ENCODE measurements at places on chromosomes 5 and 9.

GRCh38 chr9:86517475-86517874 is 163.3 kb upstream of the TUT7 start:
- no peak for DNase-seq

DNA sequence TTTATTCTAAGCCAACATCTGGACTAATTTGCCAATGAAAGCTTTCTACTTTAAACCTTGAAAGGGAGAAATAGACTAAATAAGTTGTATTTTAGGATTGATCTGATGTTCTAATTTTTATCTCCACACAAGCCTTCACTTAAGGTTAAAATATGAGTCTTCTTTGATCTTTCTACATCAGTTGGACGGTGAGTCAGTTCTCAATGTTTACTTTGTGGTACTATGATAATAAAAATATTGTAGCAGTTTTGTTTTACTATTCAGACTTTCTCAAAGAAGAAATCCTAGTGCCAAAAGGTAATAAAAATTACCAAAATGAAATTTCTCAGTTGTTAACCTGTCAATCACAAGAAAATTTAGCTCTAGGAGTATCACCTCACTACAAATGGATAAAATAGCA is 203.5 kb upstream of the RGMB start:
- DNase-seq: no peak

GRCh38 chr9:130117816-130118632 is 54.2 kb upstream of the NCS1 start:
- no peak for DNase-seq

DNA sequence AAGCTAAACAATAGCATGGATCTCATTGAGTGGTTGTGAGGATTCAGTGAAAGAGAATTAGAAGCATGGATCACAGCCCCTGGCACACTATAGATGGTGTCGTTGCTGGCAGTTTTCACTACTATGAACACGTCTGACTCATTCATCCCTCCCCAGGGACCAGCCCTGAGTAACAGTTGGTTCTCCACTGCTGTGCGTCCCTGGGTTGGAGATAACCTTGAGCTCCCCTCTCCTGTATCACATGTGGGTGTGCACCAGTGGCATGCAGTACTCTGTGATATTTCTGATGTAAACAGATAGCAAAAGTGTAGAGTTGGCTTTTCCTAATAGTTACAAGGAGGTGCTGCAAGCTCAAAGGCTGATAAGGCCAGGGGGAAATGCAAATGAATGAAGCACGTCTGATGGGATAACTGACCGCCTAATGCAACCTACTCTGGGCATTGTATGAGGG is 8.8 kb upstream of the LCP2 start:
- no peak for DNase-seq

DNA sequence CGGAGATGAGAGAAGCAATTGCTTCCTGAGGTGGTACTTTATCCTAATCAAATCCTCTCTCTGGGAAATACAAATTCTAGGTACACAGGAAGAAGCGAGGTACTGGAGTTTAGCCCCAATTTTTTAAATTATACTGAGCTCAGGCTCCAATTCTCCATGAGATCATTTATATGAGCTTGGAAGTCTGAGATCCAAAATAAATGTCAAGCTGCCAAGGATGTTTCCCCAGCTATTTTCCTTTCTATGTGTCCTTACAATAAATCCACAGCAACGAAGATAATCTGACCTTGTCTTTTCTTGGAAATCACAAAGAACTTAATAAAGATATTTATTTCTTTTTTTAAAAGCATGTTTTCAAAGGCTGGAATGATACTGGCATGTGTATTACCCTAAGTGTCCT is 597.3 kb downstream of the GABRG2 start:
- DNase-seq: no peak

- no peak for DNase-seq
These were observed 35.9 kb downstream of the MARCHF3 start for GRCh38 chr5:126994485-126994884.

DNA sequence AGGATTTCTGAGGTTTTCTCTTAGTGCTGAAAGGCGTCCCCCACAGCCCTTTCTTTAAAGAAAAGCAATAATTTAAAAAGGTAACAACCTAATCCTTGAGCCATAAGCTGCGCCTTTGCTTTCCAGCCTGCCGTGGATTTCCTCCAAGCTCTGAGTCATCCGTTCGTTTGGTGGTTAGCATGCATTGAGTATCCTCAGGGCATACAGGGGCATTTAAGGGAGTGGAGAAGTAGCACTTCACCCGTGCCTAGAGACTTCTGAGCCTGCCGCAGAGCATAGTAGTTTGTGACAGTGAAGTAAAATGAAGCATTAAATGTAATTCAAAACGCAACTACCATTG is 892 bp upstream of the TNC start:
- no peak for DNase-seq

DNA sequence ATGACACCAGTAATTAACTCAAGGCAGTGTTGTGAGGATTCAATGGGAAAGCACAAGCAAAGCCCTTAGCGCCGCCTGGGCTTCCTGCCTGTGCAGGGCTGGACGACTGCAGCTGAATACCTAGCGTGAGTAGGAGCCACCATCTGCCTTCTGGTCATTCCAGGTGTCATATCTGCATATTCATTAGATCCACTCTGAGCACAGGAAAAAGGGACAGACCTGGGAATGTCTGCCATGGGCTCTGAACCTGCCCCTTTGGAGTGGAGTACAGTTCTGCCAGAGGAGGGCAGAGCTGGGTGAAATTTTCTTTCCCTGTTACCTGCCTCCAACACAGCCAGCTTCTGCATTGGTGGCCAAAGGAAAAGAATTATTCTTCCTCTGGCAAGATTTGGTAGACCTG is 298.8 kb downstream of the NSG2 start:
- DNase-seq: no peak

GRCh38 chr5:74490814-74491213 is 149.7 kb downstream of the ENC1 start:
- DNase-seq: no peak

- no peak for DNase-seq
These were observed 82.6 kb downstream of the GALNT10 start for GRCh38 chr5:154273028-154273617.

- DNase-seq: no peak
These were observed 66.4 kb upstream of the SUSD1 start for GRCh38 chr9:112241491-112241890.

DNA sequence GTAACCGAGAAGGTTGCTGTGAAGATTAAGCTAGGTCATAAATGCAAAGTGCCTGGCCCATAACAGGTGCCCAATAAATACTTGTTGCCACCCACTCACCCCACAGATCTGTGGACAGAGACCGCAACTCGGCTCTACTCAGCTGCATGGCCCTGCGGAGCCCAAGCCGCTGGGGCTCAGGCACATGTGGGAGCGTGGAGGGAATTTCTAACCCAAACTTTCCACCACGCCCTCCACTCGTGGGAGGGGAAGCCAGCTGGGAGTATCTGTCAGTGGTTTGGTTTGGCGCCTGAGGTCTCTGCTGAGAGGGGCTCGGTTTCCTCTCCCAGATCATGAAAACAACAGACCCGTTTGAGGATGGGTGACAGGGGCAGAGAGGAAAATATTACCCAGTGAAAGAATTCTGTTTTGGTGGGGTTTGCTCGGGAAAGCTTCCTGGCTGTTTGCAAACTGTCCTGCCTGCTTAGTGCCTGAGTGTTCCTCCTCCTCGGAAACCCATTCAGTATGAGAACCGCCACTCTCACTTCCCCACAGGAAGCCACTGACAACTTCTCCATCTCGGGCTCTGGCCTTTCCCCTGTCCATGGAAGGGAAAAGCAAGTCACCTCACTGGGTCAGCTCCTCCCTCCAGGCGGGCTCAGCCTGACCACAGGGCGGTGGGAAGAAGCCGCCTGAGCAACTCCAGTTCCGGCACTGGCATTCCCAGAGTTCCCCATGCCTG is 60.1 kb downstream of the RGS3 start:
- DNase-seq: no peak

GRCh38 chr5:39717176-39717897 is 292.6 kb upstream of the DAB2 start:
- no peak for DNase-seq

DNA sequence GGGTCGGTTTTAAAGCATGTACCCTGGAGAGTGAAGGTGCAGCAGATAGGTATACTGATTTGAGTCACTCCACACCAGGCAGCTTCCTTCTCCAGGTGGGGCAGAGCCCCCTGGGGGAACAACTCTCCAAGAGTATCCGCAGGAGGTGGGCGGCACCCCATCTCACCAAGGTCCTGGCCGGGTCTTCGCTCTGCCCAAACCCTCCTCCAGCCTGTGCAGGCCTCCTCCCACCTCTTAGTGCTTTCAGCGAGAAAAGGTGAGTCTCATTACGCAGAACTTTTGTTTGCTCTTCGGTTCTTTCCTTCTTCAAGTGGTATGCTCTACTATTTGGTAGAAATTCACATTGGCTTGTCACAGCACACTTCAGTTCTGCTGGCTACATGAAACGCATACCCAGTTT is 13.7 kb downstream of the SPACA9 start:
- no peak for DNase-seq

DNA sequence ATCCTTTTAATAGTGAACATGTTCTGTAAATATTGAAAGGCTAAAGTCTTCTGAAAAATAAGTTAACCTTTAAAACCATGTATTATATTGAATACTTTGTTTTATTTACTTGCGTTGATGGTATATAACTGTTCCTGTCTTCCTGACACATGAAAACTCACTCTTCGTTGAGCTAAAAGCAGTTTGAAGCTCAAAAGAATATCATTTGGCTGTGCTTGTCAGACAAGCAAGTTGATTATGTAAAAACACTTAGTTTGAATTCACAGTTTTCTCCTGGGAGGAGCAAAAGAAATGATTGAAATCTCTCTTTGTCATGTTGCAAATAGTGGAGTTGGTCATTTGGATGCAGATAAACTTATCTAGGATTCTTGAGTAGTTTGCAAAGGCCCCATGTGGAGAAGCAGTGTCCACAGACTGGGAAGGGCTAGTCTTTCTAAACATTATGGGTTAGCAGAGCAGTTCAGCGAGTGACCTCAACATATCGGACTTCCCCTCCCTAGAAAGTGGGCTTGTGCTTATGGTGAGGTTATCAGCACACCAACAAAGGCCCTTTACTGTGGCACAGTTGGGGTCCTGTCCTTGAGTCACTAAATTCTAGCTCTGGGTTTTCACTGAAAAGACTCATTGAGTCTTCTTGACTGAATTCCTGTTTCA is 290.4 kb downstream of the CSNK1G3 start:
- no peak for DNase-seq

DNA sequence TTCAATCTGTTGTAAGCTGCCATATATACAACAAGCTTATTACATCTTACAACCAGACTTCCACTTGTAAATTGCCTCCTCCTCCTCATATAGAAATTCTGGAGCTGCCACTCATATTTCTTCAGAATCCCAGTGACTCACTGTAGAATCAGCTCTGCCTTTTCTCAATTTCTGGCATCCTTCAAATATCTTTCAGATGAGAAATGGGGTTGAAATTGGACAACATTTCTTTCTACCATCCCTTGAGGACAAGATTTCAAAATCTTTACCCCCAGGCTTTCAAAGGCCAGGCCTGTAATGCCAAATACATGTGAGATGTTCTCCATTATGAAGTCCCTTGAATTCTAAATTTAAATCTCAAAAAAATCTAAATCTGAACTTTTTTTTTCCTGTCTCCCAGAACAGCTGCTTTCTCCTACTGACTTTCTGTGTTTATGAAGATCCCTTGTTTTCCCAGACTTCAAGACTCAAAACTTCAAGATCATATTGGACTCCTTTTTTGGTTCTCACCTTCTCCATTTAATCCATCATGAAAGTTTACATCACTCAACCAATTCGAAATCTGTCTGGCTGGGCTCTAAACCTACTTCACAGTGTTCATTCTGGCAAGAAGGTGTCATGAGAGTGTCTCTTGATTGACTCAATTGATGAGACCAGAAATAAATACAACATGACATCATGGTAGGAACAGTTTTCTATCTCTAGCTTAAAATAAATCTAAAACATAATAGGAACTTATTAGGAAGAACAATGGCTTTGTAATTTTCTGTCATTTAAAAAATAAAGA is 109.8 kb downstream of the HMHB1 start:
- no peak for DNase-seq

- DNase-seq: no peak
These were observed 1.7 kb downstream of the EPB41L4B start for GRCh38 chr9:109319017-109319625.

DNA sequence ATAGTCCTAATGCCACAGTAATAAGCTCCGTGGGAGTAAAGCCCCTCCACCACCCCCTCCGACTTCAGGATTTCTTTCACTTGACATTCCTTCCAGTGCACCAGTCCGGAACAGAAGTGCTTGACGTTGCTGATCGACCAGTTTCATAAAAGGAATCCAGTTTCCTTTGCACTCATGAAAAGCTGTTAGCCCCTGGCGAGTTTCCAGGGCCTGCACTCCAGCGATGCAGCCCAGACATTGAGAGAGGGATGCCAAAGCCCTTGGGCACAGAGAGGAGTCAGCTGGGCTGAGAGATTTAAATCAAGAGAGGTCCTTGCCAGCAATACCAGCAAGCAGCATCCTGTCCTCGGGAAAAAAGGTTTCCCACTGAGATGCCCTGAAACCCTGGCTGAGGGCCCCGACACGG is 170.1 kb downstream of the GABBR2 start:
- DNase-seq: no peak

- no peak for DNase-seq
These were observed 109.5 kb upstream of the SLC28A3 start for GRCh38 chr9:84450029-84450428.

GRCh38 chr9:85594316-85594715 is 147.4 kb downstream of the AGTPBP1 start:
- no peak for DNase-seq

DNA sequence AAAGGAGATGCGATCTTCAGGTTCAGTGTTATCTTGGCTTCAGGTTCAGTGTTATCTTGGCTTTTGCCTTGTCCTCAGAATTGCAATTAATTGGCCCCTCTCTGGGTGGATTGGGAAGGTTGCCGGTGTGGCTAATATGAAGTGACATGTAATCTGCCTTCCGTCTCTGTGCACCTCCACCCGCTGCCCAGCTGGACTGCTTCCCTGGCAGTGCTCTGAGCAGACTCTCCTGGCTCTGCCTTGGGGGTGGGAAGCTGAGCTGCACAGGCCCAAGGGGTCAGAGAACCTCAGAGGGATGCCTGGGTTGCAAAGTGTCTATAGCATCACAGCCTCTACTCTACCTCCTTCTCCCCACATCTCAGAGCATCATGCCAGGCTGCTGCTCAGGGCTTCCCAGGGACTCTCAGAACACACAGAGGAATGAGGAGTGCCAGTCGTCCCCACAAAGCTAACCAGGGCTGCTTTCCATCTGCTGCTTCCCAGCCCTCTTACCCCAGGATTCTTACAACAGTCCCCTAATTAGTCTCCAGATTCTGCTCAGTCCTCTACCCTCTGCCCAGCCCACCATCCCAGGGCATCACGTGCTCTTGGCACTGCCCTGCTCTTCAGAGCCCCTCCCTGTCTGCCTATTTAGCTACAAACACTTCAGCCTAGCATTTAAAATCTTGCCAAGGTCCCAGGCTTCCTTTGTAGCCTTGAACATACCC is 54.4 kb upstream of the AFAP1L1 start:
- DNase-seq: no peak

DNA sequence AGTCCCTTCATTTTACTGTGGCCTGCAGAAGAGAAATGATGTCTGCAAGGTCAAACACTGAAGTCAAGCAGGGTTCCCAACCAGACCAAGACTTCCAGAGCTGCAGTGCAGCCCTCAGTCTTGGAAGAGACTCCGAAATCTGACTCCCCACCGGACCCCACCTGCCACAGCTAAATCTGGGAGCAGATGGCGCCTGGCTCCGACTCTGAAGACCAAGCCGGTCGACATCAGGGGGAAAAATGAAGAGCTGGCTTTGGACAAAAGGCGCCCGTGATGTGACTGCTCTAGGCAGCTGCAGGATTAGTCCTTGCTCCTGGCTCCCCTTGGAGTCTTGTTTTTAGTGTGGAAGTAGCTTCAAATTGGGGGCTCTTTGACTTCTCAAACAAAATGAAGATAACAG is 72.4 kb upstream of the ZNF622 start:
- DNase-seq: no peak

- no peak for DNase-seq
These were observed 45.2 kb upstream of the NEK6 start for GRCh38 chr9:124212381-124213050.
